Panc1 (cell line): ENCODE measurements at places on chromosomes 1 and 21.
A peak's percentile ranks its signal among the peaks of the same experiment; 100 is the strongest.

DNA sequence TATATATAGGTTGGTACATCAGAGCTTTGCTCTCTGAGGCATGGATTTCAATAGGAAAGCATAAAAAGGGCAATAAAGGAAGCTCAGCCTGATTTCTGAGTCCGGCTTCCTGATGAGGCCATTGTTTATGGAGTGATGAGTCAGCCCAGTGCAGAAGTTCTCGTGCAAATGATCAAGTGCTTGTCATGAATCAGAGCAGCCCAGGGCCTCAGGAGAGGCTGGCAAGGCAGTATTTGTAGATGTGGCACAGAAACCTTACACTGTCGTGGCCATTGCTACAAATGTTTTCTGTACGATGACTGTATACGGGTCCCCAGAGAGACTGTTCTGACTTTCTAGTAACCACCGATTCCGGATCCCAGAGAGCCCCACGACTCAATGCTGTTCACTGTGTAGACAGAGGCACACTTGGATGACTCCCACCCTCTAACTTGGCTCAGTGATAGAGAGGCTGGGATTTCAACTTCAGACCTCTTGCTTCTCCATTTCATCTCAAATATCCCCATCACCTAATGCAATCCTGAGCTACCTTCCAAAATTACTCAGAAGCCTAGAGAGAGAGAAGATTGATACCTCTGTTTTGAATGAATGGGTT is 26.8 kb downstream of the UMODL1 start:
- DNase-seq = peak; percentile 74

GRCh38 chr1:45658171-45658570 is 28.2 kb downstream of the GPBP1L1 start:
- no peak for DNase-seq

GRCh38 chr1:11620405-11620804 is 33.8 kb downstream of the FBXO2 start:
- DNase-seq = no peak

DNA sequence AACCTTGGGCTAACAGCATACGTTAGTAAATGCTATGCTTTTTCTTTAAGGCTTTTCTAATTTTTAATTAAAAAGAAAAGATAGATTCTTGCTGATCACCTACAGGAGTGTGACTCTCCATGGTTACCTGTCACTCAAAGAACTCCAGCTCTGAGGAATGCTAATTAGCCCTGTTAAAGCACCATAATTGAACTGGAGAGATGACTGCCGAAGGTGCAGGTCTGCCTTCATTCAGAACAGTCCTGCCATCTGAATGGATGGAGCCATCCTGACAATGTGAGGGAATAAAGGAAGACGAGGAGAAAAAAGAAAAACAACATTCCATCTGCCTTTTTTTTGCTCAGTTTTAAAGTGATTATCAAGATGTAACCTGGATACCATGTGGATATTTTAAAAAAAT is 94.6 kb downstream of the ATP6V1G3 start:
- DNase-seq = no peak

GRCh38 chr1:117363571-117364048 is 3.6 kb upstream of the MAN1A2 start:
- no peak for DNase-seq

GRCh38 chr1:161981735-161982506 is 41.7 kb downstream of the OLFML2B start:
- no peak for DNase-seq

- no peak for DNase-seq
Observed at GRCh38 chr1:224213438-224214119, 30.5 kb downstream of the DEGS1 start.

- DNase-seq = peak; percentile 58
Observed at GRCh38 chr1:8941906-8942305, 3.8 kb upstream of the CA6 start.

GRCh38 chr1:180451504-180451903 is 50.9 kb downstream of the ACBD6 start:
- DNase-seq = no peak

DNA sequence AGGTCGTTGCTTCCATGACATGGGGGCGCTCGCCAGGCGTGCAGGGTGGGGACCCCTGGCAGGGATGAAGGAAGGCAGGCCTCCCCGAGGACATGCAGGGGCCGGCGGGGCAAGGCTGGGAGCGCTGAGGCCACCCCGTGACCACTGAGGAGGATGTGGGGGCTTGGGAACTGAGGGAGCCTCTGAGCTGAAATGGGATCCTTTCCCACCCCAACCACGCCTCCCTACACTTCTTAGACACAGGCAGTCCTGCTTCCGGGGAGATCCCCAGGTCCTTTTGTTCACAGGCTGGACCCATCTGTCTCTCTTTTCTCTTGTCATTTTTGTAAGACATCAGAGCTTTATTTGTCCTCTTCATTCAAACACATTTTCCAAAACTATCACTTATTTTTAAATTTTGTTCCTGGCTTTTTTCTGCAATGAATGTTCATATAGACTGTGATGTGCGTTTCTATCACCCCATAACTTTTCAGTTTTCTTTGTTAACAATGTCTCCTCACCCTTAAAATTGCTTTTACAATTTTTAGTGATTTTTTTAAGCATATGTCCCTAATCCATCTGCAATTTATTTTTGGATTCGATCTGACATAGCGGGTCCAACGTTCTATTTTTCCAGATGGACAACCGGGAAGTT is 156.7 kb upstream of the BACE2 start:
- no peak for DNase-seq

DNA sequence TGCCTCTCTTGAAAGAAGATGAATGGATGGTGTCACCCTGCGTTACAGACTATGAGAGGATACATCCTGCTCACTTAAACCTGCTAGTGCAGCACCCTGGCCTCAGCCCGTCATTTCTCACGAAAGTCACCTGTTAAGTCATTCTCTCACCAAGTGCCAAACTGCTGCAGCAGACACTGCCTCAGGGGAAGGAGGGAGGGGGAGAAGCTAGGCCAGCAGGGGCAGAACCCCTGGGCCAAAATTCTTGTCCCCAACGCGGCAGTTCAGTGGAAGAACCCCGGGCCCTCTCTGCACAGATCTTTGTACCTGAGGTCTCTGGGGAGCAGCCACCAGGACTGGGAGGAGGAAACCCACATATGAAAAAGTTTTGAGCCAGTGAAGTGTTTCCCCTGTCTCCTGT is 37.6 kb downstream of the SYT6 start:
- no peak for DNase-seq
